ENCODE measurements at places on chromosomes 5 and 9.

GRCh38 chr9:107218829-107219485 lies 64.1 kb upstream of the RAD23B start:
- DNase-seq = peak; percentile 21

DNA sequence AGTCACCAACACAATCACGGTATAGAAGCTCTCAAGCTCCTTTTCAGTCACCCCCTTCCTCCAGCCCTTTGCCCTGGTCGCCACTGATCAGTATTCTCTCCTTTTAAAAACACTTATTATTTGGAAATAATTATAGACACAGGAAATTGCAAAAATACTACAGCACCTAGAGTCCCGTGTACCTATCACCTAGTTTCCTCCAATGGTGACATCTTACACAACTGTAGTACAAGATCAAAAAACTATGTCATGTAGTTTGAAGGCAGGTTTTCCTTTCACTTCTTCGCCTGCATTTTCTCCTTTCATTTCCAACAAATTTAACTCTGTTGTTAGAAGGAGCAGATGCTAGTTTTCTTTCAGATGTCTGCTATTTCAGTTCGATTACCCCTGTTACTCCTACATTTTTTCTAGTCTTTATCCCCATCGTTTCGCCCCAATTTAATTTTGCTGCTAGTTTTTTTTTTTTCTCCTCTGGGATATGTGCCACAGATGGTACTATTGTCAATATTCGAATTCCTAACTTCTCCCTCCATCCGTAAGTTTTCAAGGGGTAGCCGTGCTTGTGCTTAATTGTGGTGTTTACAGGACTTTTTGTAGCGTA lies 612 bp upstream of the ATG10 start:
- peak; percentile 56 for DNase-seq

DNA sequence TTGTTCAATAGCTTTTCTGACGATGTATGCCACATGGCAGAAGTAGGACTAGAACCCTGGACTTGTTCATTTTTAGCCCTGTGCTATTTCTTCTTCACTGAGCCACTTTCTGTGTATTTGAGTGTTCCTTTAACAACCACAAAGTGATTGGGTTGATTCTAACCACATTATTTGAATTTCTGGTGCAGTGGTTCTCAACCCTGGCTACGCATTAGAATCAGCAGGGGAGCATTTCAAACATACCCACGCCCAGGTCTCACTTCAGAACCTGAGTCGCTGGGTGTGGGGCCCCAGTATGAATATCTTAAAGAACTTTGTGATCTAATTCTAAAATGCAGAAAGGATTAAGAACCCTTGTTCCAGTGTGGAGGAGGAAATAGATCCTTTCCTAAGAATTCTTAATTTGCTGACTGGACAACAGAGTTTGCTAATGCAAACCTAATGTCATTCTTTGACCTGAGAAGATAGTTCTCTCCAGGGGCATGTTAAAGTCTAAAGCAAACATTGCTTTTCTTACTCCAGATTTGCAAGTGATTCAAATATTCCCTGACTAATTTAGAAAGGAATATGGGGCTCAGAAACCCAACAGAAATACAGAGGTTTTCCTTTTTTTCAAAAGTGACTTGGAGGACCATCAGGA lies 75.4 kb upstream of the GDNF start:
- no peak for DNase-seq

DNA sequence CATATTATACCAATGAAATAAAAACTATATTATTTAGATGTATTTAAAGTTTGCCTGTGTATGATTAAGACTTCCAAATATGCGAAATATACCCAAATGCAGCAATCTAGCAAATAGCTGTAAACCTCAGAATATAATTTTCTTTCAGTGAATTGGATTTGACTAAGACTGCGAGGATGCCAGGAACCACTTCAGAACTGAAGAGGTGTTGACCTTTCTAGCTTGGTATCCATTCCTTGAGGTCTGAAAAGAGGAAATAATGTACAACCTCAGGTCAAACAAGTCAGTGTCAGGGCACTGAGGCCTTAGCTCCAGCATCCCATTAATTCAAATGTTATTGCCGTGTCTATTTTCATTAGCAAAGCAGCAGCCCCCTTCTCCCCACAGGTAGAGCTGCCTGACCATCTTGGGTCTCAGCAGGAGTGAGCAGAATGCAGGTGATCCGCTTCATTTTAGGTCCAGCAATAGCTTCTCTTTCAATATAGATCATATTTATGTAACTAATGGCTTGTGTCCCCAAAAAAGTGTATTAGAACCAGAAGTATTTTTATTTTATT lies 100.0 kb downstream of the KIAA1958 start:
- DNase-seq = peak; percentile 52

GRCh38 chr5:149157330-149157729 lies 16.0 kb downstream of the ABLIM3 start:
- DNase-seq = no peak

DNA sequence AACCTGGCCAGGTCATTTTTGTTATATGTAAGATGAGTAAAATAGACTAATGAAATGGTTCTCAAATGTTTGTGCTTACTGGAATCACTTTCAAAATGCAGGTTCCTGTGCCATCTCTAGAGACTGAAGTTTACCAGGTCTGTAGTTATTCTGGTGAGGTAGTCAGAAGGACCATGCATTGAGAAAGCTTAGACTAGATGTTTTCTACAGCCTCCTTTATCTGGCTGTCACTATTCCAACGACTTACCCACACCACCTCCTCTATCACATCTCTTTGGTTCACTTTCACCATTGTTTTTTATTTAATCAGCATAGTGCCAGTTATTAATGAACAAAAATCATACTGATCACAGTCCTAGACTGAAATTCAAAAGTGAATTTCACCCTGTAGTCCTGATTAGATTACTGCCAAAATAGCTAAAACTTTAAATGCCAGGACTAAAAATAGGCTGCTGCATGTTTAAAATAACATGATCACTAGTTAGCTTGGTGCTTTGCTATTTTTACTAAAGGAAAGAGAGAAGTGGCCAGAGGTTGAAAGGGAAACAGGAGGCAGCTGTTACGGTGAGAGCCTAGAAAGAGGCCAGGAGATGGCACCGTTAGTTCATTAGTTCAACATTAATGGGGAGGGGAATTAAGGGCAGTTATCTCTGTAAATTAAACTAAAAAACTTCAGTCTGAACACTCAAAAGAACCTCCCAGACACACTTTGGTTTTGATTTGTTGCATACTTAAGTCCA lies 13.9 kb upstream of the FNIP1 start:
- peak; percentile 21 for DNase-seq

DNA sequence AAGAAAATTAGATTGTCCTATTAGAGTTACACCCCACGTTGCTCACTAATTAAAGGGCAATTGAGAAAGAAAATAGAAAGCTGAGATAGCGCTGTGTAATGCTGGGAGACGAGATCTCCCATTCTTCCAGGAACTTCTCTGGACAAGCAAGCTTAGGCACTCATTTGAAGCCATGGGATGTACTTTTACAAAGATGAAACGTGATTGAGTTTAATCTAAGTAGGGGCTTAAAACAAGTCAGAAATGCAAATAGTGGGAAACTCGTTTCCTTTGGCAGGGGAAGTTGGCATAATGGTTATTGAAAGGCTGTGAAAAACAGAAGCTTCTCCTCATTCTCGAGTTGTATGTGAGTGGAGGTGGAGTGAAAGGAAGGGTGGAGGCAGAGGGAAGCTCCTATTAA lies 3.7 kb downstream of the PRDM6 start:
- no peak for DNase-seq

GRCh38 chr9:113388833-113389232 lies 12.0 kb upstream of the HDHD3 start:
- no peak for DNase-seq

GRCh38 chr9:28363151-28363562 lies 789.9 kb upstream of the C9orf72 start:
- no peak for DNase-seq

DNA sequence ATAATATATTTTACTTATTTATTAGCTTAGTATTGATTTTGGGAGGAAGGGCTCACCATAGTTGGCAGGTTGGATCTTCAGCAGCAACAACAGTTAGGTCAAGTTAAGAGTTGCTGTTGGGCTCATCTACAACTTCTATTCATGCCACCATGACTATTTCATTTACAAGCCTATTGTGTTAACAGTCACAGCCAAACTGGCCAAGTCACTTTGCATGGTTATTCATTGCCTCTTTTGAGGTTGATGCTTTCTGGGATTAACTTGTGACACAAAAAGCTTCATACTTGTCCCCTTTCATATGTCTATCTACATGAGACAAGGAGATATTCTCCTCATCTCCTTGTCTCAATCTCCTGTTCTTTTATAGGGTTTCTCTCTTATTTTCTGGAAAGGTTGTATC lies 98.3 kb downstream of the WDR70 start:
- DNase-seq = no peak

DNA sequence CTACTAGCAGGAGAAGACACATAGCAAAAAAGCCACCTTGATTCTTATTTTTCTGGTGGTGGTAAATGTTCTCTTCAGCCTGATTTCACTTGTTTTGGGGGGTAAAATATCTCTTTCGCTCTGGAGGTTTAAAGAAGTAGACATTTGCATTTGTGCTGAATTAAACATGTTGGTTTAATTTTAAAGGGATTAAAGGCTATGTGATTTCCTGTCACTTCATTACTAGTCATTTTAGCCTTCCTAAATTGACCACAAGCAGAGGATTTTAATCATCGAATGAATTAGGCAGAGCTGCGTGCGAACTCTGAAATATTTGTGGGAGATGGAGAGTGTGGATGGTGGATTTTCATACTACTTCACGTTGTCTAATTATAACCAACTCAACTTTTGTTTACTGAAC lies 4.8 kb downstream of the RASGRF2 start:
- no peak for DNase-seq

Measured in cerebellar cortex (tissue), 1 donor.